ENCODE measurements at places on chromosomes 13 and 19. TPM values are rescaled to one million over a fixed set of nuclear protein-coding genes. Genes with fewer than 3 reads are reported as not detected.

DNA sequence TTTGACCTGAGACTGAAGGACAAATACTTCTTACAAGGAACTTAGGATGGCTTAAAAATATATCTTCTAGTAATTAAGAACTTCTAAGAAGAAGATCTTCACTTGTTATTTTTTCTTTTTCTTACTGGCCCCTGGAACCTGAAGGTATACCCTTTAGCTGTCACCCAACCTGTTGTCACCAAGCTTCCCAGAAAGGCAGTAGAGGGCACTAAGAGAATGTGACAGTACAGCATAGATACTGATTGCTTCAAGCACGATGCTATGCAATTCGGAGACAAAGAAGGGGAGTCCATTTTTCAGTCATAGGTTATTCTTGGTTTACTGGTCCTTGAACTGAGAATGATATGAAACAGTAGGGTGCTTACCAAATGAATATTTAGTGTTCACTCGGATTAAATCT, 208.3 kb upstream of the PCDH9 start:
- DNase-seq, result no peak

GRCh38 chr19:53874606-53874990, 6.9 kb downstream of the MYADM start:
- no peak for DNase-seq

DNA sequence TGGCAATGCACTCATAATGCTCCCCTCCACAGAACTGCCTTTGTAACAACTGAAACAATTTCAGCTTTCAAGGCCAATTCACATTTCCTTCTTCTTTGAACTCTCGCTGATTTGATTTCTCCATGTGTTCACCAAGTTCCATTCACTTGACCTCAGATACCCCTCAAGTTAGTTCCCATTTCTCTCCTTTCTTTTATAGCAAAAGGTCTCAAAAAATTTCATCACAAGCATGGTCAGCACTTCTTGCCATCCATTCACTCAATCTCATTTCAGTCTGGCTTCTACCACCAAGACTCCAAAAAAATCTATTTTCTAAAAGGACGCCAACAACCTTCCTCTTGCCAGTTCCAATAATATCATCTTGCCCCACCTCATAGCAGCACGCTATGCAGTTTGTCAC, 135.7 kb downstream of the DIAPH3 start:
- no peak for DNase-seq

The SLC10A2 gene
- total RNA-seq, result not detected

The SULT2A1 gene
- not detected for total RNA-seq

Measured in glutamatergic neuron (in vitro differentiated cells).